ENCODE measurements at places on chromosomes 1 and 21.

GRCh38 chr1:217718873-217719272, 87.7 kb downstream of the SPATA17 start:
- DNase-seq = no peak

- no peak for DNase-seq
These were observed 450.7 kb downstream of the CAMTA1 start for GRCh38 chr1:7235871-7236517.

DNA sequence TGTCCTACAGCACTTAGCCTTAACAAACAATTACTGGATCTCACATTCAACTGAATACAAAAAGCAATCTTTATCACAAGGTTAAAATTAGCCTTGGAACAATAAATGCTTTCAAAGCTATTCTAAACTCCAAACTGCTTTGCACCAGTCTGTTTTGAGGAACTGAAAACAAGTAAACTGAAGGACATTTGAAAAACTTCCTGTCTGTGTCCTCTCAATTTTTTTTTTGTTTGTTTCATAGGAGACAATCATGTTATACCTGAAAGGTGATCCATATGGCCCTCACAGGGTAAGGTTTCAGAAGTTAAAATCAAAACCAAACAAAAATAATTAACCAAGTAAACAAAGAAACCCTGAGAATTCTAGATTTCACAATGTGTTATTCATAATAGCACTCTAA, 459.1 kb downstream of the DPYD start:
- DNase-seq = no peak

DNA sequence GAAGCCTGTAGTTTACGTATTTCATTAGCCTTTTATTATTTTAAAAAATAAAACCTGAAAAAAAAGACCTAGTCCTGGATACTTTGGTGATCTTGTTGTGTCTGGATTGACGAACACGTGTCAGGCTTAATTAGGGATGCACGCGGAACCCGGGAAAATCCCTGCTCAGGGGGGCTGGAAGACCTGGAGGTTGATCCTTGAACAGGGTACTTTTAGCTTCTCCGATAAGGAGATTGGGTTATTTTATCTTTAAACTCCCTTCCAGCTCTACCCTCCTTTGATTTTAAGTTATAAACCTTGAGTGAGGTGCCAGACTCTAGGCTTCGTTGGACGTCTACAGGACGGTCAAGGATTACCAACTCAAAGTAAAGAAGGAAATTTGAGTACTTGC, 552 bp upstream of the ZNF691 start:
- no peak for DNase-seq

DNA sequence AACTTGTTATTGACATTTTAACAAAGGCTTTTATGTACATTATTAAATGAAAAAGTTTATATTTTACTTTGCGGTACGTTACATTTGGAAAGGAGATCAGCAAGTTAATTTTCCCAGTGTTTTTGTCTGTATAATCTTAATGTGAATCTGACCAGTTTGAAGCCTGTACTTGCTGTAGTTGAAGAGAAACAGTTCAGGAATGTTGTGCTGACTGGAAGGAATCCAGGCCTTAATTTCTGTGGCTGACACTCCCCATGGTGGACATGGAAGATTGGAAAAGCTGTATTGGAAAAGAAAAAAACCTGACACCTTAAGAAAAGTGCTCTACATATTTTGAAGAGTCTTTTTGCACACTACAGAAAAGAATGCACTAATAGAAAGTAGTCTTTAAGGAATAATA, 15.5 kb downstream of the LEPR start:
- no peak for DNase-seq

GRCh38 chr1:110944806-110945205, 18.9 kb downstream of the LRIF1 start:
- DNase-seq = no peak

DNA sequence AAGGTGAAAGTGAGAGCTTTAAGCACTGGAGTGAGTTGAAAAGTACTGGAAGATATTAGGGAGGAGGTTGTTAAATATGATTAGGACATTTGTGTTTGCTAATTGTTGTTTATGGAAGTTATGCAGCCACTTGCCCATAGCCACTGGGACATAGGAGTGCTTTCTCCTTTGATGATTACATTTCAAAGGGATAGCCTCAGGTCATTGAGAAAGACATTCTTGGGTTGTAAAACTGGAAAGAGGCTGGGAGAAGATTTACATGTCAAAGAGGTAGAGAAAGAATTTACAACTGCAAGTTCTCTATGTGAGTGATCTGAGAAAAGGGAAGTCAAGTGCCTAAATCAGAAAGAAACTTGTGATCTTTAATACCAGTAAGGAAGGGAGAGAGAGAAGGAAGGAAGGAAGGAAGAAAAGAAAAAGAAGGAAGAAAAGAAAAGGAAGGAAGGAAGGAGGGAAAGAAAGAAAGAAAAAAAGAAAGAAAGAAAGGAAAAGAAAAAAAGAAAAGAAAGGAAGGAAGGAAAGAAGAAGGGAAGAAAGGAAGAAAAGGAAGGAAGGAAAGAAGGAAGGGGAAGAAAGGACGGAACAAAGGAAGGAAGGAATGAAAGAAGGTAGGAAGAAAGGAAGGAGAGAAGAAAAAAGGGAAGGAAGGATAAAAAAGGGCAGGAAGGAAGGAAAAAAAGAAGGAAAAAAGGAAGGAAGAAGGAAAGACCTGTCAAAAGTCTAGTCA, 284.6 kb upstream of the DPYD start:
- DNase-seq = no peak

DNA sequence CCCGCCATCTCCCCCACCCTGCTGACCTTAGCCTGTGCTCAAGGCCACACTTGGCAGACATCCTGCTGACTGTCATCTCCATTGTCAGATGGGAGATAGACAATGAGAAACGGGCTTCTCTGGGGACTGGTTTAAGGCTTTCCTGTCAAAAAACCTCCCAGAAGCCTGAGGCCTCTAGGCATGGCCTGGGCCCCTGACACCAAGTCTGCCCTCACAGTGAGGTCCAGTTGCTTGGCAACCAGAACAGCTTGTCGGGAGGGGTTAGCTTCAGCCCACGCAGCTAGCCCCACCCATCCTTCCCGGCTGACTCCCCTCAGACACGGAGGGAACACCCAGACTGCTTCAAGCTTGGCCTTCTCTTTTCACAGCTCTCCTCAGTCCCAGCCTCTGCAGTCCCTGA, 11.0 kb downstream of the PLEKHA6 start:
- peak; percentile 25 for DNase-seq
